ENCODE measurements at places on chromosomes 16 and 17.

GRCh38 chr17:7688808-7689316 is 585 bp downstream of the WRAP53 start:
- DNase-seq, result no peak

DNA sequence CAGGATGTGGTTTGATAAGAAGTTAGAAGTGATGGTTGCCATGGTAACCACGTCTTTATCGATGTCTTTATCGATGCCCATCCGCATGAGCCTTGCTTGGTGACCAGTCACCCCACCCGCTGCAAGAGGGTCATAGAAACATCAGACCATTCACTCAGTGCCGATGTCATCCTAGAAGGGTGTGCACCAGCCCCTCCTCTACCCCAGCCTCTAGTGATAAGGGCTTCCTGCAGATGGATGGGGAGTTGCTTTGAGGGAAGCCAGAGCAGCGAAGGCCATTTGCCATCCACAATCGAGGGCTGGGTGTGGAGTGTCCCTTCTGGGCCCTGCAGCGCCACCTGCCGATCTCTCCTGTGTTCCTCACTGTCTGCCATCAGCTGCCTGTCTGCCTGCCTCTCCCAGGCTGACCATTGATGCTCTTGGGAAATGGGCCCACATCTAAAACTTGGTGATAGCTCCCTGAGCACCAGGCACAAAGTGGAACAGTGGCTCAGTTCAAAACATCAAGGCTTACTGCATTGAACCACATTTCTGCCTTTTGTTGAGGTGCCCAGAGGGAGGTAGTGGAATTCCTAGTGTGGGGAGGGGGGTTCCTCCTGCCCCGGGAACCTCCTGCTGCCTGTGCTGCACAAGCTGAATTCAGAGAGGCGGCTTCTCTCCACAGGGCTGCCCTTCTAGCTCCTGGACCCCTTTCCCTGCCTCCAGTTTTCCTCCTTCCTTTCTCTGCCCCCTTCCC is 8.9 kb downstream of the CALB2 start:
- DNase-seq, result peak; percentile 13

GRCh38 chr17:73799781-73800627 is 155.8 kb upstream of the SDK2 start:
- no peak for DNase-seq

DNA sequence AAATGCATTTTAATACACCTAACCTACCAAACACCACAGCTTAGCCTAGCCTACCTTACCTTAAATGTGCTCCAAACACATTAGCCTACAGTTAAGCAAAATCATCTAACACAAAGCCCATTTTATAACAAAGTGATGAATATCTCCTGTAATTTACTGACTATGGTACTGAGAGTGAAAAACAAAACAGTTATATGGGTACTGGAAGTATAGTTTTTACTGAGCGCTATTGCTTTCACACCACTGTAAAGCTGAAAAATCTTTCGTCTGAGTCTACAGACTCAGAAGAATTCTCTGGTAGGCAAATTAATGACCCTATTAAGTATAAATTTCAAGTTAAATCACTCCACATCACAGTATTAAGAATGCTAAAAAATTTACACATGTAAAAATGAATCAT is 3.5 kb downstream of the GRB2 start:
- no peak for DNase-seq

- DNase-seq, result no peak
Measured at GRCh38 chr17:54906683-54907082, 6.0 kb downstream of the TOM1L1 start.

GRCh38 chr16:85936816-85937215 is 37.9 kb downstream of the IRF8 start:
- DNase-seq, result no peak

GRCh38 chr16:84603140-84603816 is 14.6 kb downstream of the COTL1 start:
- DNase-seq, result no peak

DNA sequence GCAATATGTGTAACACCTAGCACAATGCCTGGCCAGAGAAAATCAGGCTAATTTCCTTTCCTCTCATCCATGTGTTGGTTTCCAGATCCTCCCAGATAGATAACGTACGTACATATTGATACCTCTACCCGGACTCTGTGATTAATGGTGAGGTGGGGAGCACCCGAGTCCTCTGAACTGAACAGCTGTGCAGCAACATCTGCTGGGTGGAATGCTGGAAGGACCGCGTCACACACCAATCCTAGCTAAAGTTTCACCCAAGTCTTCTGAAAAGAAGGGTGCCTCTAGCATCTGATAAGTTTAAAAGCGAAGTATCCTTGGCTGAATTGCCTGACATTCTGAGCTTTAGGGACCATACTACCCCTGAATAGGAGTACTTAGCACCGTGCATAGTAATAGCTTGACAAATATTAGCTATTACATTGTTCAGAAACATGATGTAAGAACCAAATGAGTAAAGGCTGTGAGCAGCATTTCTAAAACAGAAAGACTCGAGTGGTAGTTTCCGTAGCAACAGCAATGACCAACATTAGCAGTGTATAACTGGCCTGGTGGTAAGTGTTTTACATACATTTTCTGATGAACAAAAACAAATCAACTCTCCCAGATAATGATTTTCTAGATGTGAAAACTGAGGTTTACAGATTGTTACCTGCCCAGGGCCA is 91.4 kb downstream of the SYCE1L start:
- DNase-seq, result no peak

GRCh38 chr17:67139289-67139688 is 94.9 kb downstream of the CACNG1 start:
- DNase-seq, result no peak

DNA sequence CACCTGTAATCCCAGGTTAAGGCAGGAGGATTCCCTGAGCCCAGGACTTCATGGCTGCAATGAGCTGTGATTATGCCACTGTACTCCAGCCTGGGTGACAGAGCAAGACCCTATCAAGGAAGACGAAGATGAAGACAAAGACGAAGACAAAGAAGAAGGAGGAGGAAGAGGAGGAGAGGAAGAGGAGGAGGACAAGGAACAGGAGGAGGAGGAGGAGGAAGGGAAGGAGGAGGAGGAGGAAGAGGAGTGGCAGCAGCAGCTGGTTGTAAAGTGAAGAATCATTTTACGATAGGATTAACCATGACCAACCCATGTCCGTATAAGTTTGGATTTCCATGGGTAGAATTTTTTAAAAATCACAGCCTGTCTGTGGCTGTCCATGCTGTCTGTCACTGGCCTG is 316.8 kb upstream of the TNRC6C start:
- DNase-seq, result no peak

DNA sequence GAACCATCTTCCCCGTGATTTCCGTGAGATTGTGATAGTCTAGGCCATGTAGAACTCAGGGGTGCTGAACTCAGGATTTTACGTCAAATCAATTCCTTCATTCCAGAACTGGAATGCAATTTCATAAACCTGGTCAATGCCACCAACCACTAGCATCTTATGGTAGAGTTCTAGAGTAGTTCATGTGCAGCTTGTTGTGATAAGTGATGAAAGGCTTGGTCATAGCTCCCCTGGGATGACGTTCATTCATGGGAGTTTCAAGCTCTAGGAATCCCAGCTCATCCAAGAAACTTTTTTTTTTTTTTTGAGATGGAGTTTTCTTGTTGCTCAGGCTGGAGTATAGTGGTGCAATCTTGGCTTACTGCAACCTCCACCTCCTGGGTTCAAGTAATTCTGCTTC is 3.7 kb upstream of the DPEP2 start:
- DNase-seq, result no peak

- DNase-seq, result no peak
Measured at GRCh38 chr17:65173284-65173793, 36.2 kb downstream of the RGS9 start.

- DNase-seq, result no peak
Measured at GRCh38 chr17:41494524-41494923, 4.8 kb upstream of the KRT36 start.

- no peak for DNase-seq
Measured at GRCh38 chr16:50440991-50441390, 72.2 kb upstream of the BRD7 start.

DNA sequence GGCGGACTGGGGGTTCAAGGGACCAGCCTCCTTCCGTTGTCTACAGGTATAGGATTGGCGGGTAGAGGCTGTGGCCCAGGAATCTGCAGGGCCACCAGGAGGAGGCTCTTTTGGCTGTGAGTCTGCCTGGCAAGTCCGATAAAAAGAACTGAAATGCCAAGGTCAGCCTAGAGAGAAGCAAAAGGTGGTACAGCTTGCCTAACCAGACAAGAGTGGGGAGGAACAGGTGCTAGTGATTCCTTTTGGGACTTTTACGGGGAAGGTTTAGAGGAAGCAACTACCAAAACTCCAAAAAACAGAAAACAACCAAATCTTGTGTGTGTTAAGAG is 5.6 kb upstream of the EVPL start:
- no peak for DNase-seq

DNA sequence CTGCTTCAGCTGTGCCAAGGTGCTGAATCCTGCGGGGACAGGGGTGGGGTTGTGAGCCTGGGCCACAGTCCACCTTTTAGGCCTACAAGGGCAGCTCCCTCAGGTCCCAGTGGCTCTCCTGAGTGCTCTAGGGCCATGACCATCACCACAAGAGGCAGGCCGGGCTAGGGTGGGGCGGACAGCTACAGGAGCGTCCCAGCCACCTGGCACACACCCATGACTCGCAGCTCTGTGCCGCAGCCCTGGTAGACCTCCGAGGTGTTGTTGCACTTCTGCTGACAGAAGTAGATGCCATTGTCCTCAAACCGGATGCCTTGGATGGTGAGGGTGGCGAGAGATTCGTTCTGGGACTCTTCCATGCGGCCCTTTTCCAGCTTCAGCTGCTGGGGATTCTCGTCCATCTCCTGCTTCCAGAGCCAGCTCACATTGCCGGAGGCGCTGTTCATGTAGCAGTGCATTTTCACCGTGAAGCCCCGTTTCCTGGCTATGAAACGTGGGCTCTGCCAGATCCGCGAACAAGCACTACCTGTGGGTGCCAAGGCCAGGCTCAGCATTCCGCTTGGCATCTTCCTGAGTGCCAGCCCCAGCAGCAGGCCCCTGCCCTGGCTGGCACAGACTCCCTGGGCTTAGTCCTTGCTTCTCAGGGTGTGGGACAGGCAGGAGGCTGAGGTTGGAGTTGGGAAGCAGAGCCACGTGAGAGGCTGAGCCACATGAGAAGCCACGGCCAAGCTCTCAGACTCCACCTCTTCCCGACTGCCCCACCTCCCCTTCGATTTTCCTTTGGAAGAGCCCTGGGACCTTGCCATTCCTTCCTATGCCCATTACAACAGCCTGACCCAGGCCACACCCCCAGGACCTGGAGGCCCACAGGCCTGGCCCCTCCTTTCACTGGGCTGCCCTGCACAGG is 2.0 kb downstream of the CD79B start:
- DNase-seq, result no peak

- DNase-seq, result no peak
Measured at GRCh38 chr16:88019821-88020515, 68.7 kb downstream of the BANP start.

DNA sequence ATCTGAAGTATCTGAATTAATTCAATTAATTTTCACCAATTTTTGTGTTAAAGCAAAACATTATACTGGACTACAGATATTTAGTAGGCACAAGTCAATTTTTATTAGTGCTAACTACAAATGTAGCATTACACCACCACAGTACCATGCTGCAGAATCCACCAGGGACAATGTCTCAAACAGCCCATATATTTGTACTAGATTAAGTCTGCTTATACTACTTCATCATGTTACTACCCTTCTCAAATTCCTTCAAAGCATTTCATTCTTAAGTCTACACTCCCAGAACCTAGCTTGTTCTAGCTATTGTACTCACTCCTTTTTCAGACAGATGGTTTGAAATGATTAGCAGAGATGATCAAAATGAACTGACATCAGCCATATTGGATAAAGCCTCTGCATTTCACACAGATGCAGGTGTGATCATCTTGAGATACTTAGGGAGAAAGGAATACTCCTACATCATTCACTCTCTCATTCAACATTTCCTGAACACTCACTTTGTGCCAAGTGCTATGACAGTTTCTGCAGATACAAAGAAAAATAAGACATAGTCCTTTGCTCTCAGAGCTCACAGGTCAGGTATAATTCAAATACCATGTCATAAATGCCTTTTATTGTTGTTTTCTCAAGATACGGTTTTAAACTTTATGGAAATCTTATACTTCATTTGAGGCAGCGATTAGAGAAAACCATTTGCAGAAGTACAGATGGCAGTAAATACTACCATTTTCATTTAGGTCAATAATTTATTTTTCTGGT is 47.7 kb downstream of the SMURF2 start:
- no peak for DNase-seq

- DNase-seq, result no peak
Measured at GRCh38 chr17:30557916-30558685, 80.9 kb downstream of the GOSR1 start.

- DNase-seq, result no peak
Measured at GRCh38 chr16:81560979-81561657, 116.5 kb downstream of the CMIP start.

DNA sequence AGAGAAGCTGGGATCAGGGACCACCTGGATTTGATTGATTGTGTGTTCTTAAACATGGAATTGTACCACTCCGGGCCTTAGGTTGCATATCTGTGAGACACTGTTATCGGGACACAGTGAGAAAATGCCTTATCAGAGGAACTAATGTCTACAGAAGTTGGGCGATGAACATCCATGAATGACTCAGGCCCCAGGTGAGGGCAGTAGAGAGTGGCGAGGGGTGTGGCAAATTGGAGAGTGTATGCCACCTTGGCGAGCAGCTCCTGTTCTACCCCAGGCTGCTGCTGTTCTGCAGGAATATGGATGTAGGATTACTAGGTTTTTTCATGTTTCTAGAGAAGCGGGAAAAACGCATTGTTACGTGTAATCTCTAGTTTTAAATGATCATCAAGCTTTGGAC is 38.8 kb downstream of the CLEC16A start:
- DNase-seq, result no peak

DNA sequence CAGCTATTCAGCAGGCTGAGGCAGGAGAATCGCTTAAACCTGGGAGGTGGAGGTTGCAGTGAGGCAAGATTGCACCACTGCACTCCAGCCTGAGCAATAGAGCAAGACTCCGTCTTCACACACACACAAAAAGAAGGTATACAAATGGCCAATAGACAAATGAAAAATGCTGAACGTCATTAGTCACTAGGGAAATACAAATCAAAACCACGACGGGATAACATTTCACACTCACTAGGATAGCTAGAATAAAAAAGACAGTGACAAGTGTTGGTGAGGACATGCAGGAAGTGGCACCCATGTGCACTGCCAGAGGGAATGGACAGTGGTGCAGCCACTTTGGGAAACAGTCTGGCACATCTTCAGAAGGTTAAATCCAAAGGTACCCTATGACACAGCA is 172.9 kb downstream of the FTO start:
- DNase-seq, result no peak

DNA sequence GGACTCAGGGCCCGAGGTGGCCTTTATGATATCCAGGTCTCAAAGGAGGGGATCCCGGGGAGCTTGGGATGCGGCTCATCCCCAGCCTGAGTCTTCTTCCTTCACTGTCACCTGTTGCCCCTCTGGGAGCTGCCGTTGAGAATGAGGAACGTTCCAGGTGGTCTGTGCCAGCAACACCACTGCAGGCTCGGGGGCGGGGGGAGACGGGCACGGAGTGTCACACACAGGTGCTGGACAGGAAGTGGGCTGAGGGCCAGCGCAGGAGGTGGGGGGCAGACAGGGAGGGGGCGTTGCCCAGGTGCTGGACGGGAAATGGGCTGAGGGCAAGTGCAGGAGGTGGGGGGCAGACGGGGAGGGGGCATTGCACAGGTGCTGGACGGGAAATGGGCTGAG is 28.2 kb downstream of the METRNL start:
- no peak for DNase-seq

- no peak for DNase-seq
Measured at GRCh38 chr16:24140730-24141129, 115.4 kb upstream of the CACNG3 start.
